ENCODE measurements at places on chromosomes 3 and 15.

DNA sequence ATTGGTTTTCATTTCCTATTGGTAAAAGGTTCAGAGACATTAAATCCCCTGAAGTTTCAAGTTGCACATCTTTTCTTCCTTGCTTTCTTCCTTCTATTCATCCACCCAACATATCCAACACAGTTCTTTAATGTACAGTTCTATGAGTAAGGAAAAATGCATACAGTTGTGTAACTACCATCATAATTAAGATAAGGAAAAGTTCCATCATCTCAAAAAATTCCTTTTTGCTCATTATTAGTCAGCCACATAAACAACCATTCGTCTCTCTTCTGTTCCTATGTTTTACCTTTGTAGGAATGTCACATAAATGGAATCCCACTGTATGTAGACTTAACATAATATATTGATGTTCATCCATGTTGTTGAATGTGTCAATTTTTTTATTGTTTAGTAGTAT, 211.1 kb upstream of the ADAMTS9 start:
- no peaks in the 10 kb centered on the region for H3K36me3 ChIP-seq
- no peak overlapping the region for H3K27ac ChIP-seq
- DNase-seq = no peak
- no peaks in the 10 kb centered on the region for H3K4me1 ChIP-seq

DNA sequence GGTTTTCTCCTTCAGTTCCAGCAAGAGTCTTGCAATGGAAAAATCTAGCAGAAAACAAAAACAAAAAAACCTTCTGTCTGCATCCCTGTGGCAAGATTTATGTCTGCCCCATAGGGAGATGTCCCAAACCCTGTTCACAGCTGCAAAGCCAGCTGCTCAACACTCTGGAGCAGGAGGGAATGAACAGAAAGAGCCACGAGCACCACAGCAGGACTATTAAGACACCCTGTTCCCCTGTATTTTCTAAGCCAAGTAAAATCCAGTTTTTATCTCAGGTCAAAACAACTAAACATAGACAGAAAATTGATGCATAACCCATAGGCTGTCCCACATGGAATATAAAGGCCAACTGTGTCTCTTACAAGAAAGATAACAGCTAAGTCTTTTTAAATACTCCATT, 357.9 kb downstream of the LSAMP start:
- H3K36me3 ChIP-seq = no peaks in the 10 kb centered on the region
- no peak overlapping the region for H3K4me3 ChIP-seq
- H3K4me1 ChIP-seq = no peaks in the 10 kb centered on the region
- H3K27me3 ChIP-seq = no peaks in the 10 kb centered on the region
- DNase-seq = no peak

DNA sequence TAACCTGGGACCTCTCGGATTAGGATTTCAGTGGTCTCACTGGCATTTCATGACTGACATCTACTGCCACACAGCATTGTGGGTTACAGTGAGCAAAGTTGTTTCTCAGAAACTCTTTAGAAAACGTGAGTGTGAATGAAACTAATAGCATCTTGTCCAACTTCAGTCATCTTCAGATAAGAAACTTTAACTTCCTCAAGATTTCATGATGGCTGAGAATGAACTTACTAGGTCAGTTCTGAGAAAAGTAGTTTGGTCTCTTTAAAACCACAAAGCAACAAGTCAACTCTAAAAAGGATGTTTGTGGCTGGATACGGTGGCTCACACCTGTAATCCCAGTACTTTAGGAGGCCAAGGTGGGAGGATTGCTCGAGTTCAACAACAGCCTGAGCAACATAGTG, 14.2 kb upstream of the HOMER2 start:
- H3K27me3 ChIP-seq = no peaks in the 10 kb centered on the region
- no peak overlapping the region for H3K4me3 ChIP-seq
- H3K36me3 ChIP-seq = no peaks in the 10 kb centered on the region

GRCh38 chr3:44041726-44042125, 200.0 kb upstream of the TOPAZ1 start:
- H3K36me3 ChIP-seq = no peaks in the 10 kb centered on the region
- DNase-seq = no peak
- H3K27me3 ChIP-seq = no peaks in the 10 kb centered on the region
- H3K4me3 ChIP-seq = no peak overlapping the region
- H3K27ac ChIP-seq = no peak overlapping the region

- no peaks in the 10 kb centered on the region for H3K27me3 ChIP-seq
- no peaks in the 10 kb centered on the region for H3K36me3 ChIP-seq
- H3K27ac ChIP-seq = no peak overlapping the region
- no peak overlapping the region for H3K4me3 ChIP-seq
- H3K4me1 ChIP-seq = peaks cover 7% of the 10 kb centered on the region
Observed at GRCh38 chr3:12992629-12993516, 80.4 kb downstream of the IQSEC1 start.

GRCh38 chr15:67373971-67374370, 119.4 kb downstream of the IQCH start:
- H3K4me3 ChIP-seq = no peak overlapping the region
- H3K27me3 ChIP-seq = no peaks in the 10 kb centered on the region
- H3K36me3 ChIP-seq = no peaks in the 10 kb centered on the region
- peaks cover 7% of the 10 kb centered on the region for H3K4me1 ChIP-seq
- H3K27ac ChIP-seq = no peak overlapping the region

DNA sequence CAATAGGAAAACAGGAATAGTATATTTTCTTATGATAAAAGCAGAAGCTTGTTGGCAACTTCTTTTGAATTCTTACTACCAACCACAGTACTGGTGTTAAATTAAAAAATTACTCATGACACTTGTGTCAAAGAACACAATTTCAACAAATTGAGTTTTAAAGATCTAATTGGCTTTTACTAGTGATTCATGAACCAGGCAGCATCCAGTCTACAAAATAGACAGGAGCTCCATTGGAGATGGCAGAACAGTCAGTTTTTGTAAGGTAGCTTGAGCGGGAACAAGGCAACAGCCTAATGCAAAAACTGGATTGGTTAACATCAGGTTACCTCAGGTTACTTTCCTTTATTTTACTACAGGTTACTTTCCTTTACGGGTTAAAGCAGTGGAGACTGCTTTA, 181.3 kb upstream of the THBS1 start:
- no peaks in the 10 kb centered on the region for H3K36me3 ChIP-seq
- no peak overlapping the region for H3K27ac ChIP-seq
- H3K27me3 ChIP-seq = no peaks in the 10 kb centered on the region
- no peaks in the 10 kb centered on the region for H3K4me1 ChIP-seq
- DNase-seq = peak; percentile 22

- H3K4me1 ChIP-seq = peaks cover 18% of the 10 kb centered on the region
- peak overlapping the region; percentile 95 for H3K4me3 ChIP-seq
- H3K27me3 ChIP-seq = no peaks in the 10 kb centered on the region
Observed at GRCh38 chr15:40696228-40696627, 1.3 kb downstream of the RAD51 start.

- no peaks in the 10 kb centered on the region for H3K27me3 ChIP-seq
- no peak overlapping the region for H3K4me3 ChIP-seq
- peaks cover 8% of the 10 kb centered on the region for H3K36me3 ChIP-seq
- H3K27ac ChIP-seq = no peak overlapping the region
- no peak for DNase-seq
Observed at GRCh38 chr3:40262331-40262730, 47.2 kb upstream of the EIF1B start.

DNA sequence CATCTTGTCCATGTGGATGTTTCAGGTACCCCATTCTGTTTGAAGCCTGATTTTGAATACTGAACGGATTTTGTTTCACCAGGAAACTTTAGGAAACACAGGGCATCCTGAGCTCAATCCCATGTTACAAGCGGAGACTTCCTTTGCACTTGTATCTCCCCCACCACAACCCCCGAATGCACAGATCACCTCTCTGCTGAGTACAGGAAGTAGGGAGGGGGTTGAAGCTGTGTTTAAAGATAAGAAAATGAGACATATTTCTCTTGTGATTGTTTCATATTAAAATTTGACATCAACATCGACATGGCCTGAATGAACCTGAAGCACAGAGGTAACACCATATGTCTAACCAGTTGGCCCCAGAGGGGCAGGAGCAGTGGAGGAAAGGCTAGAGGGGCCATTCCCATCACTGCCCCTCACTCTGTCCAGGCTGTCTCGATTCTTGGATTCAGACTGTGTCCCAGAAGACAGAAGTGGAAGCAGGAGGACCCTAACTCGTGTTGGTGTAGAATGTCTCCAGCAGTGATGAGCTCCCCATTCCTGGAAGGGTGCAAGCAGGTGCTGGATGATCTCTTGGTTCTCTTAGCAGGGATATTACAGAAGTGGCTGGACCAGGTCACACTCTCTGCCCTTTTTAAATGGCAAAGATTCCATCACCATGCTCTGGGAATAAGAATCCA, 59.6 kb upstream of the IQSEC1 start:
- H3K36me3 ChIP-seq = no peaks in the 10 kb centered on the region
- no peak overlapping the region for H3K27ac ChIP-seq
- DNase-seq = no peak
- H3K27me3 ChIP-seq = no peaks in the 10 kb centered on the region
- no peak overlapping the region for H3K4me3 ChIP-seq

GRCh38 chr15:94834494-94834893, 603.1 kb downstream of the MCTP2 start:
- no peaks in the 10 kb centered on the region for H3K36me3 ChIP-seq
- no peaks in the 10 kb centered on the region for H3K27me3 ChIP-seq

- H3K27me3 ChIP-seq = no peaks in the 10 kb centered on the region
- H3K27ac ChIP-seq = no peak overlapping the region
- no peaks in the 10 kb centered on the region for H3K36me3 ChIP-seq
- H3K4me3 ChIP-seq = no peak overlapping the region
Observed at GRCh38 chr15:62549345-62549970, 384.4 kb upstream of the C2CD4B start.

DNA sequence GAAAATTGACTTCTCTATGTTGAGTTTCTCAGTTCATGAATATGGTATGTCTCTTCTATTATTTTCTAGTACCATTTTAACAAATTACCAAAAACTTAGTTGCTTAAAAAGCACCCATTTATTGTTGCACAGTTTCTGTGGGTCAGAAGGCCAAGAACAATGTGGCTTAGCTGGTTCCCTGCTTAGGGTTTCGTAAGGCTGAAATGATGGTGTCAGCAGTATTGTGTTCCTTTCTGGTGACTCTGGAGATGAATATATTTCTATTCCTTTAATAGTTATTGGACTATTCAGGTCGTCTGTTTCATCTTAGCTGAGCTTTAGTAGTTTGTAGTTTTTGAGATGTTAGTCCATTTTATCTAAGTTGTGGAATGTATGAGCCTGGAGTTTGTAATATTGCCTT, 44.9 kb downstream of the IL1RAP start:
- no peak for DNase-seq
- H3K27ac ChIP-seq = no peak overlapping the region
- no peaks in the 10 kb centered on the region for H3K36me3 ChIP-seq
- no peaks in the 10 kb centered on the region for H3K27me3 ChIP-seq
- no peaks in the 10 kb centered on the region for H3K4me1 ChIP-seq

GRCh38 chr3:12395349-12396012, 88.8 kb upstream of the TSEN2 start:
- no peaks in the 10 kb centered on the region for H3K27me3 ChIP-seq
- DNase-seq = no peak
- H3K4me1 ChIP-seq = peaks cover 4% of the 10 kb centered on the region
- no peak overlapping the region for H3K4me3 ChIP-seq
- H3K27ac ChIP-seq = no peak overlapping the region
- no peaks in the 10 kb centered on the region for H3K36me3 ChIP-seq

DNA sequence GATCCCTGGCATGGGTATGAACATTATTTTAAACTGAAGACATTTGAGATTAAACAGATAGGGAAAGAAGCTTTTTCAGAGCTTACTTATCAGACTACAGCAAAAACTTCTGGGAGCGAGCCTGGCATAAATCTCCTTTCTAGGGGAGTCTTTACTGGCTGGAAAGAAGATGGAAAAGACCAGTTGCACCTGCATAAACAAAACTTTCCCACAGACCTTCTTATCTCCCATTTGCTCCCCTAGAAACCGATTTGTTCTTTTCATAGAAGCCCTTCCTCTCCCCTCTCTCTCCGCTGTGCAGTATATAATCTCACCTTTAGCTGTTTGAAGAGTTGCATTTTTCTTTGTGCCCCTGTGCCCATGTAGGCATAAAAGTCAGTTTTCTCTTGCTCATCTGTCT, 93.2 kb downstream of the CHRNA7 start:
- no peaks in the 10 kb centered on the region for H3K4me1 ChIP-seq
- no peaks in the 10 kb centered on the region for H3K27me3 ChIP-seq
- DNase-seq = no peak
- no peaks in the 10 kb centered on the region for H3K36me3 ChIP-seq
- H3K27ac ChIP-seq = no peak overlapping the region
- no peak overlapping the region for H3K4me3 ChIP-seq

DNA sequence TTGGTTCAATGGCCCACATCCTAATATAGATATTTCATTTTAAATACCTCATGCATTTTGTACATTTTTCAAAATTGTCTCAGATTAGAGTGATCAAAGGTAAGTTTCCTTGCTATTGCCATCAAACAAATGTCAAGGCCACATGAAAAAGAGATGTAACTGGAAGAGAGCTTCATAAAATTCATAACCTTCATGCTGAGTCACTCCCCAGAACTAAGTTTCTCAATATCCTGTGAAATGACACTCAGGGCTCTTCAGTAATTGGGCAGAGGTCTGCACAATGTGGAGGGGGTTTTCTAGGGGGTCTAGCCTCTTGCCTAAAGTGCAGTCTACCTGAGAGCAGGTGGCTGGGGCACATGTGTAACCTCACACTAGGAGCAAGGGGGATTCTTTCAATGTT, 152.2 kb upstream of the SLC2A2 start:
- H3K4me1 ChIP-seq = no peaks in the 10 kb centered on the region
- no peaks in the 10 kb centered on the region for H3K36me3 ChIP-seq
- H3K4me3 ChIP-seq = no peak overlapping the region
- H3K27me3 ChIP-seq = no peaks in the 10 kb centered on the region

DNA sequence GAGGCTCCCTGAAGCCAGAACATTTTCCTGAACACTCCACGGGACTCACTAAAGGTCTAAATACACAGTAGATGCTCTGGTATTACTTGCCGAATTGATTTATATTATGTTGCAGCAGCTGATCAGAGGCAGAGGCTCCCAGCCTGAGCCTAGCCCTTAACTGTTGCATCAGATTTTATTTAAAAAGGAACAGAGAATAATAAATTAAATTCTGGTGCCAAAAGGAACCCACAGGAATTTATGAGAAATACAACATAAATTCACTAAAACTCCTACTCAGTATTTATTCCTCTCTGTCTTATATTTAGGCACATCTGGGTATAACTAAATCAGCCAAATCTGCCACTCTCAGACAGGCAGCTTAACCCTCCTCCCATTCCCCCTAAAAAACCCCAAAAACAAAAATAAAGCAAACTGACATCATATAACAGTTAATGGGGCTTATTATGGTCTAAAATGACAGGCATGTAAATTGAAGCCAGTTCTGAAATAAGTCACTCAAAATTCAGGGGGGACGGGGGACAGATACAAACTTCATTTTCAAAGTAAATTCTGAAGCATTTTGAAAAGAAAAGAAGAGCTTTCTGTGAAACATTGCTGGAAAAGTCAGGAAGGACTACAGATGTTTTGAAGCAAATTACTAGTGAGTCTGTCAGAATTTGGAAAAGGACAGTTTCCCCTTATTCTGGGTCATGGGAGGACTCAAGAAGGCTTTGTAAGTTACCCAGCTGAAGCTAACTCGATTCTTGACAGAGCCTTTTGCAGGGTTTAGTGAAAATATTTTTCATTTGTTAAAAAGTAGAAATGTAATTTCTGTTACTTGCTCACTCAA, 53.8 kb upstream of the CORO2B start:
- H3K36me3 ChIP-seq = no peaks in the 10 kb centered on the region
- no peak overlapping the region for H3K27ac ChIP-seq
- H3K4me3 ChIP-seq = no peak overlapping the region
- H3K27me3 ChIP-seq = no peaks in the 10 kb centered on the region
- H3K4me1 ChIP-seq = no peaks in the 10 kb centered on the region

GRCh38 chr3:126137490-126138130, 42.8 kb downstream of the ALDH1L1 start:
- no peaks in the 10 kb centered on the region for H3K36me3 ChIP-seq
- H3K4me1 ChIP-seq = no peaks in the 10 kb centered on the region
- no peak overlapping the region for H3K4me3 ChIP-seq
- no peak for DNase-seq

Measured in Karpas-422 (cell line).